NCI-H187 treated with DMSO at 0.1 percent for 48 hours (cell line): ENCODE measurements at places on chromosomes 1 and 21.

DNA sequence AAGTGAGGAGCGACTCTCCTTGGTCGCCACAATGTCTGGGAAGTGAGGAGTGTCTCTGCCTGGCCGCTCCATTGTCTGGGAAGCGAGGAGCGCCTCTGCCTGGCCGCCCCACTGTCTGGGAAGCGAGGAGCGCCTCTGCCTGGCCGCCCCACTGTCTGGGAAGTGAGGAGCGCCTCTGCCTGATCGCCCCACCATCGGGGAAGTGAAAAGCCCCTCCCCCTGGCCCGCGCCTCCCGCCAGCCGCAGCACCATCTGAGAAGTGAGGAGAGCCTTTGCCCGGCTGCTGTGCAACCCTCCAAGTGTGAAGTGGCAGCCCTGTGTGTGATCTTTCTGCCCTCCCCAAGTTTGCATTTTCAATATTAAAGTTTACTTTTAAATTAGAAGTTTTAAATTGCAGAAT is 95.0 kb upstream of the PPP2R5A start:
- DNase-seq: no peak

DNA sequence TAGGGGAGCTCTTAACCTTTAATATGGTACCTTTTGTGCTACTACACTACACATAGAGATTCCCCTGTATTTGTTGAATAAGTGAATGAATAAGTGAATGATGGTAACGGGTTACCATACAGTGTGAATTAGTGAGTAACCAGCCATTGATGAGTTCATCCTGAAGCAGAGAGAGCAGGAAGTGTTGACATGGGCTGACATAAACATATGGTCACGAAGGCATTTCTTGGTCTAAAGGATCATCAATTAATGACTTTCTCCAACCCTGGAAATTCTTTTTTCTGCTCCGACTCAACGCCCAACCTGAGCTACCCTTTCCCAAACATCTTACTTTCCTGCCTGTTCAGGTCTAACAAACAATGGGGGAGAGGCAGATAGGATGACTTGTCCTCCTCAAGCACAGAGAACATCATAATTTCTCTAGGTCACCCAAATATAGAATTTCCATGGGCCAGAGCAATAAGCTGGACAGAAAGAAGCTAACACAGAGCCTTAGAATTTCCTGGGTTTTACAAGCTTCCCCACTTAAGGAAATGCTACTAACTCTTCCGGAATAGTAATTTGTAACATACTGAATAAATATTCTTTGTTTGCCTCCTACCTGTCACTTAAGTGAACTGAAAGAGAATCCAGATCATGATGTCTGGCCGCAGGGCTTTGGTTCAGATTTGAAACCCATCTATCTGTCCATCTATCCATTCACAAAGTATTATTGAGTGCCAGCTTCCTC is 114.7 kb upstream of the NGF start:
- no peak for DNase-seq

DNA sequence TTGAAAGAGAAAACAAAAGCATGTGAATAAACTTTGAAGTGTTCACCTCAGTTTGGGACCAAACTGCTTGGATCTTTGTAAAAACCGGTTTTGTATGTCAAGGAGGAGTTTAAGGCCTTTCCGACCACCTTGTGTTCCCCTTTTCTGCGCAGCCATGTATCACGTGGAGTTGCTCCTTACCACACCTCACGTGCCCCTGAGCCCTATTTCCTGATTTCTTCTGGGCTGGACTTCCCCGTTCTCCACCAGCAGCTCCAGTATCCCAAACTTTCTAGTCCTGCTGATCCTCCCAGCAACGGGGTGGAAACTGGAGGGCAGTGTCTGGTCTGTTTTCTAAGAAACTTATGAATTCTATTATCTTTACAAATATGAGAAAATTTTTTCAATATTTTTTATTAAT is 1.6 kb upstream of the SH3D21 start:
- no peak for DNase-seq

GRCh38 chr21:38494251-38494642 is 4.0 kb downstream of the ERG start:
- no peak for DNase-seq

GRCh38 chr1:8870103-8870502 is 8.4 kb downstream of the ENO1 start:
- DNase-seq: no peak

- no peak for DNase-seq
Observed at GRCh38 chr1:203649551-203649998, 22.9 kb downstream of the ATP2B4 start.

DNA sequence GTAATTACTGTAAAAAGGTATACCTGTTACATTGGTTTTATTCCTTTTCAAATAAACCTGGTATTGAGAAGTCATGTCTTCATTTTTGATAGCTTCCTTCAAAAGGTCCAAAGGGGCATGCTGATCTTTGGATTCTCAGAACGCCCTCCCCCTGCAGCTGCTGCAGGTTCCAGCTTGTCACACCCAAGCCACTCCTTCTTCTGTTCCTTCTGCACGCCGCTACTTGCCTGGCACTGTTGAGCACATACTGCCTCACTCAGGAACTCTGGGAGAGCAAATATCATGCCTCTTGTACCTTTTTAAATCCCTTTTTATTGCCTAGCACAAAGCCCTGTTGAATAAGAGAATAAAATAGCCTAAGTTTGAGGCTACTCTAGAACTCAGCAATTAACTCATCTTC is 136.9 kb downstream of the BARHL2 start:
- peak; percentile 26 for DNase-seq

DNA sequence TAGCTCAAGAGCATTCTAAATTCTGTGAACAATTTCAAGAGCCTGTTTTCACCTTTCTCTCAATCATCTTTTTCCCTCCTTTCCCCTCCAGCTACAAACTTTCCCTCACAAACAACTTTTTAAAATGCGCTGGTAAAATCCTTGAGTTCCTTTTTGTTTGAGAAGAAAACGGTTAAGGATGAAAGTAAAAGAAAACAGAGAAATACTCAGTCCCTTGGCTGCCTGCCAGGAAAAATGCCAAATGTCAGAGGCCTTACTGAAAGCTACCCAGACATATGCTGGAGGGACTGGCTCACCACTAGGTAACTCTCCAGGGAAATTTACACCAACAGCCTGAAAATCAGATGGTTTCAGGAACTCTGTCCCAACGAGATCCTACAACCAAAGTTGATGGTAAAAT is 11.0 kb upstream of the SERBP1 start:
- DNase-seq: no peak

DNA sequence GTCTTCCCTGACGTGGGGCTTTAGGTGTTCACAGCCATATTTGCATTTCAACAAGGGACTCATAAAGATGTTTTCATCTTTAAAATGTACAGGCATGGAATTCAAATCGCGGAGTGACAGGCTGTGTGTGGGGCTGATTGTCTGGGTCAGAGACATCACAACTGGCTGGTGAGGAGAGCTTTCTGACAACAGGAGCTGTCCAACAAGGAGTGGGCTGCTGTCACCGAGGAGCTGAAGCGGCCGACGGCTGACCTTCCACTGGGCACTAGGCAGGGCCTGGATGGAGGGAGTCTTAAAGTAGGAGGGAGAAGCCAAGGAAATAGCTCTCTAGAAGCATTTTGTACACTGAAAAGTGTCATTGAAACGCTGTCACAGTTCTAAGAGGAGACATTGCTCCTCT is 30.5 kb upstream of the SCMH1 start:
- no peak for DNase-seq

DNA sequence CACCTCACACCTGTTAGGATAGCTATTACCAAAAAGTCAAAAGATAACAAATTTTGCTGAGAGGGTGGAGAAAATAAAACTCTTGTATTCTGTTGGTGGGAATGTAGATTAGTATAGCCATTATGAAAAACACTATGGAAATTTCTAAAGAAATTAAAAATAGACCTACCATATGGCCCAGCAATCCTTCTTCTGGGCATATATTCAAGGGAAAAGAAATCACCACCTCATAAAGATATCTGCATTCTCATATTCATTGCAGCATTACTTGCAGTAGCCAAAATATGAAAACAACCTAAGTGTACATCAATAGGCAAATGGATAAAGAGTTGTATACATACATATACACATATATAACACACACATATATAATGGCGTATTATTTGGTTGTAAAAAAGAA is 791.6 kb upstream of the RGS18 start:
- no peak for DNase-seq

DNA sequence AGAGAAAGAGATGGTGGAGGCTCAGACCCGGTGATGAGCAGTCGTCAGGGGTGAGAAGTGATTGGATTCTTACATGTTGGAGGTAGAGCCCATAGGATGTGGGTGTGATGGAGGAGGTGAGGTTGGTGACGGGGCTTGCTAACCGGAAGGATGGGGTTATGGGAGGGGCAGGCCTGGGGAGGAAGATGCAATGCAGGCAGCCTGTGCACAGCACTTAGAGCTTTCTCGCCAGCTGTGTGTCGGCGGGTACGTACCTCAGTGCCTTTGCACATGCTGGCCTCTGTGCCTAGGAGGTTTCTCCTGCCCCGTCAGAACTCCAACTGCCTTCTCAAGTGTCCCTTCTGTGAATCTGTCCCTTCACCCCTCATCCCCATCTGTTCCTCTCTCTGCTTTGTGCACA is 2.9 kb upstream of the BSND start:
- no peak for DNase-seq

- no peak for DNase-seq
Observed at GRCh38 chr1:202167708-202168415, 7.5 kb upstream of the PTPN7 start.

DNA sequence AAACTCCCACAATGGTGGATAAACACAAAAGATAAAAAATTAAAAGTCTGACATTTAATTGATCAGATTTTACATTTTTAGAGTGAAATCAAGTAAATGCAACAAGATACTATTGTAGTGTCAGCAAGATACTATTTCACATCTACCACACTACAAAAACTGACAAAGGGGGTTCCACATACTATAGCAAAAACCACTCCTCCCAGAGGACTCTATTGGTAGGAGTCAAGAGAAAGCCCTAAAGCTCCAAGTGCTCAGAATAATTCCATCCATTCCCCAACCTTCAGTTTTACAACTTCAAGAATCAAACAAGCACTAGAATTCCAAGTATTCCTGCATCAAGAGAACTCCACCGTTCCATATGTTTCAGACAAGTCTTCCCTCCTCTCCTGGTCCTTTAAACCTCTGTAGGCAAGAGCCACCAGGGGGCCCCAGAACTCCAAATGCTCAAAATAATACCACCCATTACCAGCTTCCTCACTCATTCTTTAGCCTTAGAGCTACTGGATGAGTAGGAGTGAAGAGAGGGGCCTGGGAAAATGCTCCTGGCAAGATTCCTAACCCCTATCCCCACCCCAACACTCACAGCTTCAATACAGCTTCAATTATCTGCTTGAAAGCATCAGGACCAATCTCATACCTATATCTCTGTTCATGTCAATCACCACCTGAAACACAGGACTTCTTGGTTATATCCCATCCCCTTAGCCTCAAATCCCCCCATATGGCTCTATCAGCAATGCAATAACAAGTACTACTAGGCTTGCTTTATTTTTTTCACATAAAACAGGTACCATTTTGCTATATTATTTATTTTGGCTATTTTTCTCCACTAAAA is 9.9 kb downstream of the TOR1AIP2 start:
- DNase-seq: peak; percentile 21

GRCh38 chr1:168654198-168654915 is 74.6 kb downstream of the DPT start:
- no peak for DNase-seq

DNA sequence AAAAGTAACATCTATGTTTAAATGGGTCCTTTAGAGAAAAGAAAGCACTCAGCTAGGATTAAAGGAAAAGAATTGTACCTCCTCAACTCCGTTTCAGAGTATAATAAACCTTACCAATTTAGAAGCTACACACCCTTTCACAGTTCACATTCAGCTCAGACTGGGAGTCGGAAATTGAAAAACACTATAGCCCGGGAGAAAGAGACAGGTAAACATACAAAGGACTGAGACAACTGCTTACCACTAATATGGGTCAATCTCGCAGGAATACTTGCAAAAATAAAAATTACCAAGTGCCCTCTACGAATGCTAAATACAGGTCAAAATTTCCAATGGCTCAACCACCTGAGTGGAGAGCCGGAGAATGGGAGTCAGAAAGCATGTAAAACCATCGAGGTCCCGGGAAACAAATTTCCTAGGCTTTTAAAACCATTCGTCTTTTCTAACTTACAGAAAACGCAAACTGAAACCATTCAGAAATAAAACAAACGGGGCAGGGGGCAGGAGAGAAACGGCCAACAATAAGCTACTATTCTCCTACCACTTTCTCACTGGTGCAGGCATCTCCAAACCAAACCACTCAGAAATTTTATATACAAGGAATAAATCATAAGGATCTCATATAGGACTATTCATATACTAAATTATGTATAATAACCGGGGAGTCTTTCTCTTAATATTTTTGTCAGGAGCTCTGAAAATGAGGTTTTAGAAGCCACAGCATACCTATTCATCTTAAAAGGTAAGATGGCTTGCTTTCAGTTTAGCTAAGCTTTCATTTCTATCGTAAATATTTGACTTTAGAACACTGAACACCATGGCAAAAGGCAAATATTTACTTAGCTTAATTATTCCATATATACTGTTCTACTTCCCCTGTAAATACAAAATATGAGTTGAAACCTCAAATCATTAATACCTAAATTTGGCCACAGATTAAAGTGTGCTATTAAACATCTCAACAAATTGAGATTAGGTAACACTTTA is 136.5 kb downstream of the RERE start:
- DNase-seq: no peak

- no peak for DNase-seq
Observed at GRCh38 chr1:171258943-171259342, 10.6 kb downstream of the FMO1 start.

GRCh38 chr1:224378855-224379631 is 22.4 kb downstream of the CNIH4 start:
- DNase-seq: no peak

DNA sequence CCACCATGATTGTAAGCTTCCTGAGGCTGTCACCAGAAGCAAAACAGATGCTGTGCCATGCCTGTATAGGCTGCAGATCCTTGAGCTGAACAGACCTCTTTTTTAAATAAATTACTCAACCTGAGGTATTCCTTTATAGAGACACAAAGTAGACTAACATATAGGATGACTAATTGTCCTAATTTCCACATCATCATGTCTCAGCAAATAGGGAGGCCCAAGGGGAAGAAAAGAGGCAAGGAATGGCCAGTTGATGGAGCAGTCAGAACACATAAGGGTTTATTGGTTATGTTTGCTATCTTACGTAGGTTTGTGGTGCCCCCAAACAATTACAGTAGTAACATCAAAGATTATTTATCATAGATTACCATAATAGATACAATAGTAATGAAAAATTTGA is 126.2 kb downstream of the RASAL2 start:
- no peak for DNase-seq

GRCh38 chr1:38612951-38613350 is 246.6 kb downstream of the RRAGC start:
- DNase-seq: no peak

- no peak for DNase-seq
Observed at GRCh38 chr1:23838401-23838866, 13.2 kb upstream of the HMGCL start.

DNA sequence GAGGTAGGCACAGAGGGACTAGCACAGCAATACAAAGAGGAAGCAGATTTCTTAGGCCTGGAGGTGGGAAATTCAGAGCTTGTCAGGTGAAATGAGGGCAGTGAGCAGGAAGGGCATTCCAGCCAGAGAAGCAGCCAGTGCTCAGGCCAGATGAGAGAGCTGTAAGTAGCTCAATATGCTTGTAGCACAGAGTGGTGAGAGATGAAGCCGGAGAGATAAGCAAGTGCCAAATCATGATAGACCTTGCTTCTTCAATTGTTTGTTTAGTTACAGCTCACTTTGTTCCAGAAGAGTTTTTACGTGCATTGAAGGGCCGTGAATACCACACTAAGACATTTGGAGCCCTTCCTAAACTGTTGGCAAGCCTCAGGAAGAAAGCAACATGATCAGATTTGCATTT is 42.0 kb upstream of the ADAMTS1 start:
- DNase-seq: no peak

GRCh38 chr1:178488393-178488792 is 8.4 kb downstream of the CLEC20A start:
- no peak for DNase-seq
